ENCODE measurements at places on chromosomes 7 and 10.
A peak's percentile ranks its signal among the peaks of the same experiment; 100 is the strongest.

- no peak for DNase-seq
These were observed 3.5 kb downstream of the MGAM start for GRCh38 chr7:141999058-141999623.

GRCh38 chr7:14400271-14400670 is 410.8 kb upstream of the ETV1 start:
- no peak for DNase-seq

DNA sequence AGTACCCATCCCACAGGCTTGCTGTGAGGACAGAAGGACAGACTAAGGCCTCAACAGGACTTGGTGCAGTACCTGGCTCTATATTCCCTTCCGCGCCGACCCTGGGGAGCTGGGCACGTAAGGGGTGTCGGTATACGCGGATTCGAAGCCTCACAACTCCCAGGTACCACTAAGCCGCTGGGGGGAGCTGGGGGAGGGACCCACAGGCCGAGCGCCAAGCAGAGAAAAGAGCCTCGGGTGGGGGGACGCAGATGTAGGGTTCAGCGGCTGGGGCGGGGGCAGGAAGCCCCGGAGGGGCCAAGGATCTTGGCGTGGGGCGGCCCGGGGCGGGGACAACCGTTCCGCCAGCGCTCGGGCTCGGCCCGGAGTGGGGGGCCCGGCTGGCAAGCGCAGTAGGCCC is 126.4 kb upstream of the ZNF746 start:
- DNase-seq = no peak

DNA sequence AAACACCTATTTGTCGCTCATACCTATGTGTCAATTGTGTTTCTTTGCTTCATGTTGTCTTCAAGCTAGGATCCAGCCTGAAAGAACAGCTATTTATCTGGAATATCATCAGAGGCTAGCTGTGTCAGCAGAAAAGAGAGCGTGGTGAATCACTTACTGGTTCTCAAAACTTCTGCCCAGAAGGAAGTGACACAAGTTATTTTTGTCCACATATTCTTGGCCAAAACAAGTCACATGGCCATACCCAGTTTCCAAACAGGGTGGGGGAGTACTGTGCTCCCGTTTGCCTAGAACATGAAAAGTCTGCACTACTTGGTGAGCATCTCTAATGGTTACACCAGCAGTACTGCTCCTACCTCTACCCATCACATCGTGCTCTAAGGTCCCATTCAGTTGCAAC is 160.9 kb upstream of the CSTF2T start:
- no peak for DNase-seq

DNA sequence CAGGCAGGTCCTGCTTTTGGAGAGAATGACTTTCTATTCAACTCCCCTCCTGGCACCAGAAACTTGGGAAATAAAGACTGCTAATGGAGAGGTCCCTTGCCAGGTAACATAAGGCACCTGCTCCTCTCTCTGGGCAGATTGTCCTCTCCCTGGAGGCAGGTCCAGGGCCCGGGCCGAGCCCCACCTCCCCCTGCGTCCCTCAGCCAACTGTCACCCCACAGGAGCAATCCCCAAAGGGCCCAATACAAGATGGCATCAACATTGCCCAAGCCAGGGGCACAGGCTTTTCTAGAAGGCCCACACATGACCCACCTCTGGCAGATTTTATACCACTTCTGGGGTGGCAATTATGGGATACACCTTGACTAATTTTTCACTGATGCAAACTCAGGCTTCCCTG is 145.2 kb downstream of the HERPUD2 start:
- no peak for DNase-seq

DNA sequence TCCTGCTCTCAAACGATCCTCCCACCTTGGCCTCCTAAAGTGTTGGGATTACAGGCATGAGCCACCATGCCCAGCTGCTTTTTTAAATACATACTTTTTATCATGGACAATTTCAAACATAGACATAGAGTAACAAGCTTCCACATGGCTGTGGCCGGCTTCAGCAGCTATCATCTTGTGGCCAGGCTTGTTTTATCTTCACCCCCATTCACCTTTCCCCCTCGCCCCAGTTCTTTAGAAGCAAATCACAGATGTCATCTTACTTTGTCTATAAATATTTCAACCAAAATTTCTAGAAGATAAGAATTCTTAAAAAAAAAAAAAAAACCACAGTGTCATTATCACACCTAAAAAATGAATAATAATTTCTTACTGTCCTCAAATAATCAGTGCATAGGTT is 5.9 kb downstream of the FOXK1 start:
- no peak for DNase-seq

GRCh38 chr10:70053841-70054288 is 1.2 kb downstream of the MACROH2A2 start:
- no peak for DNase-seq

DNA sequence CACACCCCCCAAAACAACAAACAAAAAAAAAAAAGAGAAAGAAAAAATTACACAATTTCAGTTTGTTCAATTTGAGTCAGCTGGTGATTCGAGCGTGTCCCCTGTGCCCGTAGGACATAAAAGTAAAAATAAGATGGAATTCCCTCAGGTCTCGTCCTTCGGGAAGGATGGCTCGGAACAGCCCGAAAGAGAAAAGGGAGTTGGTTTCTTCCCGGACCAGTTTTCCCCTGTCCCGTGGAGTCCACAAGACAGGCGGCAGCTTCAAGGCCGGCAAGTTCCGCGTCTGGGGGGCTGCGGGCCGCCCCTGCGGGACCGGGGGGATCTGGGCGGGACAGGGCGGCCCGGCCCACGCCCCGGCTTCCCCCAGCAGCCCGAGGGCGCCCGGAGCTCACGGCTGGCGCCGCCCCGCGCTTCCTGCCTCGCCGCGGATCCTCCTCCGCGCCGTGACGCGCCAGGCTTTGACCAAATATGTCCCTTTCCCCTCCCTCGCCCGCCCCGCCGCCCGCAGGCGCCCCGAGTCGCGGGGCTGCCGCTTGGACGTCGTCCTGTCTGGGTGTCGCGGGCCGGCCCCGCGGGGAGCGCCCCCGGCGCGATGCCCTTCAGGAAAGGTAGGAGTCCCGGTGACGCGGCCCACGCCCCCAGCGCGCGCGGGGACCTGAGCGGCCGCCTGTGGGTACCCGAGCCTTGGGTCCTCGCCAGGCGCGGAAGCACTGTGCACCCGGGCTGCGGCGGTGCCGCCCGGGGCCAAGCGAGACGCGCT is 55.8 kb downstream of the RBM17 start:
- DNase-seq = peak; percentile 66

DNA sequence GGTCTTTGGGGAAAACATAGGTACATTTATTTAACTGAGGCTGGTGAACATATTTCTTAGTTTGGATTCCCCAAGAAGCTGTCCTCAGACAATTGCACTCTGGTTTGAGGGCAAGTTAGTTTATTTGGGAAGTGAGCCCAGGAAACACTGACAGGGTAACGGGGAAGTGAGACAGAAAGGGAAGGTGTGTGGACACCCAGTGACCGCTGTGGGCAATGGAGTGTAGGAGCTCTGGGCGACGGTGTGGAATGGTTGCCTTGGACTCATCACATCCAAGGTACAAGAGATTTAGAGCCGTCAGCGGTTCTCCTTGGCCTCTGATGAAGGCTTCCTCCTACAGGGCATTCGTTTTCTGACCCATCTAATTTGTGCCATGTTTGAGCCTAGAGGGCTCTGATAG is 7.1 kb downstream of the MRC1 start:
- DNase-seq = no peak

DNA sequence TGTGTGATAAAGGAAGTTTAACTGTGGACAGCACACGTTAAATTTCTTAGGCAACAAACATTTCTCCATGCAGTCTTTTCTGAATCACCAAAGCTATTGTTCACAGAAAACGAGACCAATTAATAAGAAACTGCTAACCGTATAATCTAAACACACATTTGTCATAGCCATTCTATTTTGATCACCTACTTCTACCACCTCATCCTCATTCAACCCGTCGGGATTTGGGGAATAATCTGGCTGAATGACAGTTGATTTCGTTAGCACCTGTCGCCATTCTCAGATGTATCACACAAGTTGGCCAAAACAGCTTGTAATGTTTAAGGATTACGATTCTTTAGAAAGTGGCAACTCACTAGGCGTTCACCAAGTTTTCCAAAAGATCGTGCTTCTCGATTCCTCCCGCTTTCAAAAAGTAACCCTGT is 1.2 kb downstream of the EZH2 start:
- DNase-seq = peak; percentile 9

DNA sequence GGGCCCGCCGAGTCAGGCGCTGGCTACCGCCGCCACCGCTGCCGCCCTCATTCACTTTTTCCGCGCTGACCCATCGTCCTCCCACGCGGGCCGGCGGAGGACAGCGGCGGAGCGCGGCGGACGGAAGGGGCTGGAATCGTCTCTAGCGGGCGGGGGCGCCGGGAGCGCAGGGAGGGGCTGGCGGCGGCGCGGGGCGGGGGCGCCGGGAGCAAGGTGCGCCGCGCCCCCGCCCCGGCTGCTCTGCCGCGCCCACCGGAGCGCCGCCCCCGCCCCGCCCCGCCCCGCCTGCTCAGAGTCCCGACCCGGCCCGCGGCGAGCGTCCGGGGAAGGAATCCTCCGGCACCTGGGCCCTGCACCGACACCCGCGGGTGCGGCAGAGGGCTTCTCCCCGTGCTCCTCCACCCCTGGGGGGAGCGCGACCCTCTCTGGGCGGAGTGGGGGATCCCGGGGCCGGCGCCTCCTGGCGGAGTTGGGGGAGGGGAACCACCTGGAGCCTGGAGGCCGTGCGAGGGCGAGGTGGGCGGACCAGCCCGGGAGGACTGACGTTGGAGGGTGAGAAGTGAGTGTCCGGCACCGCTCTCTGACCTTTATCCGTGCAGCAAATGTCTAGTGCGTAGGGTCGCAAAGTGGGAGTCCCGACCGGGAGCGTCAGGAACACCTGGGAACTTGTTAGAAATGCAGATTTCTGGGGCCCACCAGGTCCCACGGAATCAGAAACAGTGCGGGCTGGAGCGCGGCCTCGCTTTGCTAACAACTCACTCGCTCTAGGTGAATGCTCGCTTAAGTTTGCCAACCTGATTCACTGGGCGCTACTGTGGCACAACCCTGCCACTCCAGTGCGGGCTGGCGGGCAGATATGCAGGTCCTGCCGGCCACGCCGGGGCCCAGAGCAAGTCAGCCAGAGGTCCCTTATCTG is at the start of gene COBL:
Gene COBL (minus strand): TSS at position 144 of the 916 bp plus-strand sequence. CDS start 176 bp downstream, outside the sequence.
- DNase-seq = no peak

DNA sequence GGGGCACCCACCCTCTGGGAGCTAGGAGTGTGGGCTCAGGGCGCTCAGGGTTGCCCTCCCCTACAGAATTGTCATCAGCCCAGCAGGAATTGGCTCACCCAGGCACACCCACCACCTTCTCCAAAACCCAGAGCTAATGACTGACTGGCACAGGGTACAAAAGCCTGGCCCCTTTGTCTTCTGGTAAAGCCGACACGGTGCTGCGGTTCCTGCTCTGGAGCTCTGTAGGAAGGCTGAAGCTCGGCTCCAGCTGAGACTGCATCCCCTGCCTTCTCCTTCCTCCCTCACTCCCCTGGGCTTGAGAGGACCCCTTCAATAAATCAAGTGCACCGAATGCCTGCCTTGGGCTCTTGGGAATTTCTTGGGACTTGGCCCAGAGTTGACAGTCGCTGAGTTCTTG is 117.9 kb upstream of the EEPD1 start:
- DNase-seq = no peak

- no peak for DNase-seq
These were observed 346.6 kb upstream of the MGMT start for GRCh38 chr10:129120441-129120840.

DNA sequence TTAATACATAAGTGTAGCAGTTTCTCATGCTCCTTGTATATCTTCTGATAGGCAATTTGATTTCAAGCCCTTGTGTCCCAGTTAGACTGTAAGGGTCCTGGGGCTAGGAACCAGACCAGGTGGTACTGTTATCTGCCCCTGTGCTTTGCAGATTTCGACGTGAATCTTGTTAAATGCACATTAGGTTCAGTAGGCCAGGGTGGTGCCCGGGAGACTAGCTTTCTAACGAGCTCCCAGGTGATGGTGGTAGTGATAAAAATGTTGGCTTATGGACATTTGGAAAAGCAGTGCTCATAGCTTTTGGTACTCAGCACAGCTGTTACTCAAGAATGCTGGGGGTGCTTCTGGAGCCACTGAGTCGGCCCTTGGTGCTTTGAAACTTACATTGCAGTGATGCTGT is 64.2 kb downstream of the PRPF18 start:
- no peak for DNase-seq

- DNase-seq = no peak
These were observed 6.9 kb downstream of the BAZ1B start for GRCh38 chr7:73515178-73515577.

DNA sequence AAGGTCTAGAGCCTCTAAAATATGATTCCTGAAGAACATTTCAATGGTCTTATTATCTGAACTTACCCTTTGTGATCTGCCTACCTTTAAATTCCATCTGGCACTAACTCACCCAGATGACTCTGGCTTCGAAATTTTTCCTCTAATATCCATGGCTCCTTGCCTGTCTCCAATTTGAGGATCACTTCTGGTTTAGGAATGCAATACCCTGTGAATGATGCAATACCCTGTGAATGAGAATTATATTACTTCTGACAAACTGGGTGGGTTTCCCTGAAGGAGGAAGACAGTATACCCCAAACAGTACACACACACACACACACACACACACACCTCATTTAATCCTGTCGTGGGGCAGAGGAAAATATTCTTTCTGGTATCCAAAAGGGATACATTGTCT is 115.3 kb downstream of the ZNF33B start:
- DNase-seq = no peak

GRCh38 chr10:121617176-121617575 is 18.9 kb upstream of the FGFR2 start:
- DNase-seq = no peak

DNA sequence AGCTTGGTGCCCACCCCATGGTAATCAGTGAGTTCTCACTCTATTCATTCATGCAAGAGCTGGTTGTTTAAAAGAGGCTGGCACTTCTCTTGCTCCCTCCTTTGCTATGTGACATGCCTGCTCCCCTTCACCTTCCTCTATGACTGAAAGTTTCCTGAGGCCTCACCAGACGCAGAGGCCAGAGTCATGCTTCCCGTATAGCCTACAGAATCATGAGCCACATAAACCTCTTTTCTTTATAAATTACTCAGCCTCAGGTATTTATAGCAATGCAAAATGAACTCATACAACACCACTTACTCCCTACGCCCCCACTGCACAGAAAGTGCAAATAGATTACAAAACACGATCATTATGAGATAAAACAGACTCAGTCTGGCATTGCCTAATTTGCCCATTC is 39.0 kb downstream of the SEC61G start:
- DNase-seq = no peak

DNA sequence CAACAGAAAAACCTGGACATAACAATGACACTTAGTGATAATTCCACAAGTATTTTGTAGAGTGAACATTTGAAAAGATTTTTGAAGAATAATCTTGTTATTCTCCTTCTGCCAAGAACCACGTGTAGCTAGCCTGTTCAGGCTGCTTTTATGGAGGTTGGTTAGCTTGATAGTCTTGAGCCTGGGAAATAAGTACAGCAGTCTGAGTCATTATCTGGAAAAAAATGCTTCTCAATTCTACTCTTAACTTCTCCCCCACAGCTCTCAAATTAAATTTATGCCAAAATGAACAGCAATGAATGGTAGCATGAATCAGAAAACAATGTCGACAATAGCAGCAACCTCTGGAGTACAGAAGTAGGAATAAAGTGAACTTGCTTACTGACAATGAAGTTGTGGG is 63.2 kb downstream of the GPR37 start:
- peak; percentile 30 for DNase-seq
